Mesothelial cell of epicardium (in vitro differentiated cells): ENCODE measurements at places on chromosomes 11 and 22. TPM values are rescaled to one million over a fixed set of nuclear protein-coding genes. Genes with fewer than 3 reads are reported as not detected.

The SYNGR1 gene
- 37.4 to 38.9 TPM (median 38.9 TPM) in 3 replicates for total RNA-seq

The CDKN1C gene
- total RNA-seq = 132 to 148 TPM (median 146 TPM) in 3 replicates

The HTR3A gene
- not detected in 3 replicates for total RNA-seq

The MRGPRE gene
- total RNA-seq = not detected in 3 replicates

The BDNF gene
- 7.1 to 8.5 TPM (median 7.9 TPM) in 3 replicates for total RNA-seq

The LMNTD2 gene
- 16.5 to 17.4 TPM (median 16.6 TPM) in 3 replicates for total RNA-seq

The PELI3 gene
- 17.3 to 18.2 TPM (median 17.9 TPM) in 3 replicates for total RNA-seq

The ACR gene
- total RNA-seq = 1.0 to 2.2 TPM (median 1.2 TPM) in 3 replicates
